ENCODE measurements at places on chromosomes 12 and 14.

- DNase-seq = no peak
Observed at GRCh38 chr14:58088961-58089360, 63.1 kb downstream of the ARMH4 start.

- DNase-seq = no peak
Observed at GRCh38 chr12:123070267-123071081, 80.4 kb downstream of the PITPNM2 start.

DNA sequence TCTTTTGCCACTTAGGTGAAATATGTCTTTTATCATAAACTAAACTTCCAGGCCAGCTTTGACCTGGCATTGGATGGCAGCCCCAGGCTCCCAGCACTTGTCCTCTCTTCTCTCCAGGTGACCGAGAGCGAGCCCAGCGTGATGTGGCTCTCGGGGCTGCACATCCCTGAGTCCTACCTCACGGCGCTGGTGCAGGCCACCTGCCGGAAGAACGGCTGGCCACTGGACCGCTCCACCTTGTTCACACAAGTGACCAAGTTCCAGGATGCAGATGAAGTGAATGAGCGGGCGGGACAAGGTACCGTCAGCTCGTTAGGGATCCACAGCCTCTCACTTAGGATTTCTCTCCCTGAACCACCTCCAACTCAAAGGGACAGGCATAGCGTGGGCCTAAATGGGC is 39.4 kb downstream of the CCDC92 start:
- DNase-seq = no peak

GRCh38 chr12:70619471-70620152 is 17.6 kb downstream of the PTPRB start:
- no peak for DNase-seq

GRCh38 chr12:123253641-123254459 is 17.8 kb downstream of the CDK2AP1 start:
- no peak for DNase-seq

- DNase-seq = no peak
Observed at GRCh38 chr12:105705765-105706164, 375.3 kb downstream of the C12orf75 start.

DNA sequence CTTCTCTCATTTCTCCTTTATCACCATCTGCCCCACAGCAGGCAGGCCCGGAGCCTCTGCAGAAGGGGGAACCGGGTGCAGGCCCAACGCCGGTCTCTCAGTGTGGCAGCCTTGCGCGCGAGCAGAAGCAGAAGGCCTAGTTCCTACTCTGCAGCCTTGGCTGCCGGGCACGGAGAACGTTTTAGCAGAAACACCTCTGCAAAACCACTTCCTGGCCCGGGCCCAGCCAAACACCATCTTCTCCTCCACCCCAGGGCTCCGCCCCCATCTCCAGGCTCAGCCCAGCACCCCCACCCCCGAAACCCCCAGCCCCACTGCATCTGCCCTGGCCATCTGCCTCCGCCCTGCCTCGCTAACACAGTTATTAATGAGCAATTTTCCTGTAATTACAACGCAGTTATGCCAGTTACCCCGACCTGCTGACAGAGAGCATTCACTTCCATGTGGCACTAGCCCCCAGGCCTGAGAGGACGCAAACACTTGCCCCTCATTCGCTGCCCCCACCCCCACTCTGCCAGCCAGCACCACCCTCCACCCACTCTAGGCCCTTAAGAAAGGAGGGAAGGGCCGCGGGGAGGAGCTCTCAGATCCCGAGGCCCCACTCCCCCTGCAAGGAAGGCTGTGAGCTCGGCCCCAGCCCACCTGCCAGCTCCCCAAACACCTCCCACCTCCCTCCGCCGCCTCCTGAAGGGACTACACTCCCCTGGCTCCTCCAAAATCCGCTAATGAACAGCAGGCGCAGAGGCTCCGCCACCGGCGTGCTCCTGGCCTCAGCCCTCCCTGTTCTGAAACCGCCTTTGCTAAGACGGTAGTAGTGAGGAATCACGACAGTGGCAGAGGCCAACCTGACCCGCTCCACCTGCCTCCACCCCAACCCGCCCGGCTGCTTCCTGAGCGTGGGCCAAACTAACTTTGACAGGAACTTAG is 44.7 kb upstream of the FBRSL1 start:
- peak; percentile 91 for DNase-seq

DNA sequence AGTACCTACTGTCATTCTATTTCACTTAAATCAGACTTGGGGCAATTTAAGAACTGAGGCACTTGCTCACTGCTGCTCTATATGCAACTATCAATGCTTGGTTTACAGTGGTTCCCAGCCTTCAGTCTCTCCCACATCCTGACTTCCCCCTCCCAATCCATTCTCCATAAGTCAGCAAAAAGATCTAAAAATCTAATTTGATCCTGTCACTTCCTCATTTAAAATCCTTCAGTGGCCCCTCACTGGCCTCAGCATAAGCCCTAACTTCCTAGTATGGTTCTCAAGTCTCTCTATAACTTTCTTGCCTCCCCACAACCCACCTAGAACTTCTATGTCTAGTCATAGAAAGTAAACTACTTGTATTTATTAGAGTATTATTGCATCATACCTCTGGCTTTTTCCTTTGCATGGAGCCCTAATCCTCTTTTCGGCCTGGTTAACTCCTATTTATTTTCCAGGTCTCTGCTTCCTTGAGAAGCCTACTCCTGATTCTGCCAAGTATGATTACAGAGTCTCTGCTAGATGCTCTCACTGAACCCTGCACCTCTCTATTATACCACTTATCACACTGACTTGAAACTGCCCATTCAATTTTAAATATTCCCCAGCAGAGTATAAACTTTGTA is 130.6 kb downstream of the RALGAPA1 start:
- DNase-seq = no peak

DNA sequence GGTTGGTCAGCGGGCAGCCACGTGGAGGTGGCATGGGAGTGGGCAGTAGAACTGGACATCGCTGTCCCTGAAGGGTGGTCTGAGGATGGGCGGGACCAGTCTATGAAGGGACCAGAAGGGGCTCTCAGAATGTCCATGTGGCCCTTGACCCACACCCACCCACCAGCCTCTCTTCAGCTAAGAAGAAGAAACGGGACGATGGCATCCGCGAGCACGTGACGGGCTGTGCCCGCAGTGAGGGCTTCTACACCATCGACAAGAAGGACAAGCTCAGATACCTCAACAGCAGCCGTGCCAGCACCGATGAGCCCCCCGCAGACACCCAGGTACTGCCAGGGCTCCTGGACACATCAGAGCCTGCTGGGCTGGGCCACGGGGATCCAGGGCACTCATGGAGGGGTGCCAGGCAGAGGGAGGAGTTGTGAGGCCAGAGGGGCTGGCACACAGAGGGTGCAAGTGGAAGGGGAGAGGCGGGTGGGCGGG is 21.3 kb downstream of the SETD1B start:
- DNase-seq = no peak

GRCh38 chr14:55373784-55374705 is 37.6 kb downstream of the ATG14 start:
- DNase-seq = peak; percentile 45

GRCh38 chr12:9650151-9650576 is 19.3 kb upstream of the CLEC2D start:
- DNase-seq = no peak

- DNase-seq = no peak
Observed at GRCh38 chr12:118034429-118035189, 18.1 kb downstream of the RFC5 start.

DNA sequence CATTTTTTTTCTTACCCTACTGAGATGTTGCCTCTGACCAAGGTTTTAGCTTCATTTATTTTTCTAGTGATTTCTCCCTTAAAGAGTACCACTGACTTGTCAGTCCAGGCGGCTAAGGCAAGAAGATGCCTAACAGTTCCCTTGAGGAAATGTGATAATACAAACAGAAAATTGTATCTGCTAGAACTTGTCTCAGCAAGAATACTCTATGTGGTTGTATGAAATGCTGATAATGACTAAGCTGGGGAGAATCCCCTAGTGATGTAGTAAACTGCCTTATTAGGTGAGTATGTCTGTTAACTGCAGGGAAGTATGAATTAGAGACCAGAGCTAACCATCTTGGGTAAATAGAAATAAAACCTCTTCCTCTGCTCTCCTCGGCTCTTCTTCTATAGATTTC is 6.7 kb downstream of the C12orf54 start:
- no peak for DNase-seq

DNA sequence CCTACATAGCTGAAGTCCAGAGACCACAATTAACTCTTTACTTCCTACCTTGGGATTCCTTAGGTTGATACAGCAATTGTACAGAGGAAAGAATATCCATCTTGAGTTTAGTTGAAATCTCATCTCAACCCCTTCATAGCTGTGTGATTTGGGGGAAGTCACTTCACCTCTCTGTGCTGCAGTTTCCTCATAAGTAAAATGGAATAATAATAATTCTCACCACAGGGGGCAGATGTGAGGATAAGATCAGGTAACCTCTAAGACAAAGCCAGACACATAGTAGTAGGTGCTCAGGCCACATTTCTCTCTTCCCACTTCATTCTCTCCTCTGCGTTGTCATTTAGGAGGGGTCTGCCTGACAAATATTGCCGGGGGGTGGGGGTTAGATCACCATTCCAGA is 6.7 kb downstream of the FOXN4 start:
- no peak for DNase-seq

DNA sequence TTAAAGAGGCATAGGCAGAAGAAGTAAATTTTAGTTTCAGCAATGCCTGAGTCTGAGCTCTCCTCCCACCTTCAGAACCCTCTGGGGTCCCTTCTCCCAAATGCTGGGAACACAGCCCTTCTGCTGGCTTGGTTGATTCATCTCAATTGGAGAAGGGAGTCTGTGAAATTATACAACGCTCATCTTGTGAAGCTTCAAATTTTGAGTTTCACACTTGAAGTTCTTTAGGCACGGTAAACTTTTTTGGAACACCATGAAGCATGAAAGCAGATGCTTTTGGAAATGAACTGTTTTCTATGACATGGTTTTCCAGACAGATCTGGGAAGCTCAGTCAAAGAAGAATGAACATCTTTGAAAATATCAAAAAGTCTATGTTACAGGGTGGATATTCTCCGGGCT is 69.9 kb downstream of the TBK1 start:
- DNase-seq = no peak

- peak; percentile 68 for DNase-seq
Observed at GRCh38 chr12:57842342-57843294, 3.9 kb downstream of the CTDSP2 start.

DNA sequence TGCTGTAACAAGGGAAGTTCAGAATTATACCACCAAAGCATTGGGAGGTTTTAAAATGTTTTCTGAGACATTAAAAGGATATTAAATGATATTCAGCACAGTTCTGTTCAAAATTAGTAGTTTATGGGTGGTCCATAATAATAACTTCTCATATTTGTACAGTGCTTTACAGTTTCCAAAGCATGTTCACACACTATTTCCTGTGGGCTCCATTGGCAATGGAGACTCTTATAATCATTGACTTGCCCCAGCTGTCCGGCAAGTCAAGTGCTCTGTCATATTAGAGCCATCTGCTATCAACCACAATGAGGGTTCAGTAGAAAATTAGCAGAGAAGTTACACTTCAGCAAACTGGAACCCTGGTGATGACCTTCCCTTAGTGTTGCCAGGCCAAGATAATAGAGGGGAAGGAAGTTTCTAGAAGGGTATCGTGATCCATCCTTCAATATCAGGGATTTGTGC is 526.6 kb upstream of the CCDC196 start:
- no peak for DNase-seq

- DNase-seq = peak; percentile 81
Observed at GRCh38 chr12:56634837-56635791, 5.0 kb upstream of the BAZ2A start.

GRCh38 chr14:91098591-91098990 is 15.3 kb upstream of the DGLUCY start:
- DNase-seq = no peak

GRCh38 chr12:48979602-48980388 is 1.7 kb downstream of the WNT1 start:
- peak; percentile 45 for DNase-seq

DNA sequence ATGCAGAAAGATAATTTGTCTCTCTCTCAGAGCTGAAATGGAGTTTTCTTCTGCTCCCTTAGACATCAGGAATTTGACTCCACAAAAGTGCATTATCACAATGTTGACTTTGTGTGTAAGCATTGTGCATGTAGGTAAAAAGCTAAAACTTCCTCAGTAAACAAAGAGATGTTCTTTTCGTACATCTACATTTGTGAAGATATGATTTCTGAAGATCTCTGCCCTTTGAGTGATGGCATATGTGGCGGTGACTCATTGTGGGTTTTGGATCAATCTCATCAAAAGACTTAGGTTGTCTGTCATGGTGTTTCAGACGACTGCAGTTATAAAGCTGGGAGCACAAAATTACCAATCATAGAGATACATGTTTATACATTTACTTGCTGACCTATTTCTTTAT is 411.4 kb upstream of the LMO3 start:
- no peak for DNase-seq

DNA sequence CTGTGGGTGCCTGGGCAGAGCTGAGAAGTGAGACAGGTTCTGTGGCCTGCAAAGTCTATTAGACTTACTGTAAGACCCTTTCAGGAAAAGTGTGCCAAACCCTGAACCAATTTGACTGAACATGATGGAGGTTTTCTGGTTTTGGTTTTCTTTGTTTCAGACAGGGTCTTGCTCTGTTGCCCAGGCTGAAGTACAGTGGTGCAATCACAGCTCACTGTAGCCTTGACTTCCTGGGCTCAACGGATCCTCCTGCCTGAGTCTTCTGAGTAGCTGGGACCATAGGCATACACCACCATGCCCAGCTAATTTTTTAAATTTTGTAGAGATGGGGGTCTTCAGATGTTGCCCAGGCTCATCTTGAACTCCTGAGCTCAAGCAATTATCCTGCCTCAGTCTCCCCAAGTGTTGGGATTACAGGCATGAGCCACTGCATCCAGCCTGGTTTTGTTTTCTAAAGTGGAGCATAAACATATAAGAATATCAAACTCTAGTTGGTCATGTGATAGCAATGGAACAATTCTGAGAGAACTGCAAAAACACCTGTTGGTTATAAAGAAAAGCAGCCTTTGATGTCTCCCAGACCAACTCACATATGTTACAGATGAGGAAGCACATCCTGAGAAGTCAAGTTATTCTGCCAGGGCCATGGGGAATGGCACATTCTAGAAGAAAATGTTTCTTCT is 166.9 kb downstream of the FOXN3 start:
- DNase-seq = no peak

GRCh38 chr12:2902272-2902880 is 11.7 kb downstream of the TULP3 start:
- DNase-seq = no peak

DNA sequence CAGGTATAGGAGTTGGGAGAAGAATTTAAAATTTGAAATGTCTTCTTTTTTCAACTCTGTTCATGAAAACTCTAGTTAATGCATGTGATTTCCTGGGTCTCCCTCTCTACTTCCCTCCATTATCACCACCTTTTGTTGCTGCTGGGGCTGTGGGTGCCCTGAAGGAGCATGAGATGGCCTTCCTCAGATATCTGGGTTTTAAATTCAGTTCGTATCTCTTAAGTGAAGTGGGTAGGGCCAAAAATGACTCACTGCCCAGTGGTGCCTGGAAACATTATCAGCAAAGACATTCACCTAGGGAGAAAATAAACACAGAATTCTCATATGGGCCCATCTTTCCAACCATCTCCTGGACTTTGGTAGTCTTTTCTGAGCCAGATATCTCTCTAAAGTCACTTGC is 234.9 kb upstream of the PLEKHG7 start:
- no peak for DNase-seq

GRCh38 chr12:51814311-51815088 is 34.0 kb downstream of the FIGNL2 start:
- DNase-seq = peak; percentile 78

GRCh38 chr14:33280646-33281045 is 342.0 kb downstream of the NPAS3 start:
- no peak for DNase-seq

GRCh38 chr12:62247281-62248045 is 12.7 kb upstream of the USP15 start:
- no peak for DNase-seq
